ENCODE measurements at places on chromosomes 4 and X.

- DNase-seq = no peak
Observed at GRCh38 chr4:48766131-48766792, 13.8 kb downstream of the FRYL start.

- DNase-seq = no peak
Observed at GRCh38 chrX:117092641-117093040, 629.9 kb upstream of the CT83 start.

- no peak for DNase-seq
Observed at GRCh38 chrX:120426599-120426998, 42.5 kb downstream of the LAMP2 start.

DNA sequence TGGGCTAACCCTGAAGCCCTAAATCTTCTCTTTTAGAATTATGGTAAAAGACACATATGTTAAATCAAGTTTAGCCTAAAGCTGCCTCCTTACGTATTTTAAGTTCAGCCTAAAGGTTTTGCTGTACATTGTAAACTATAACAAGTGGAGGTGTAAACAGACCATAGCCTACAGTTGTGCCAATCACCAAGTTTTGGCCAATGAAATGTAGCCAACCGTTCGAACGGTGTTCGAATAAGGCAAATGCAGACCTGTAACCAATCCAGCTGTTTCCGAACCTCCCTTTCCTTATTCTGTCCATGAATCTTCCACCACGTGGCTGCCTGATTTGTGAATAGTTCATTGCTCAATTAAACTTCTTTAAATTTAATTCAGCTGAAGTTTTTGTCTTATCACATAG, 52.1 kb upstream of the TBC1D9 start:
- no peak for DNase-seq

DNA sequence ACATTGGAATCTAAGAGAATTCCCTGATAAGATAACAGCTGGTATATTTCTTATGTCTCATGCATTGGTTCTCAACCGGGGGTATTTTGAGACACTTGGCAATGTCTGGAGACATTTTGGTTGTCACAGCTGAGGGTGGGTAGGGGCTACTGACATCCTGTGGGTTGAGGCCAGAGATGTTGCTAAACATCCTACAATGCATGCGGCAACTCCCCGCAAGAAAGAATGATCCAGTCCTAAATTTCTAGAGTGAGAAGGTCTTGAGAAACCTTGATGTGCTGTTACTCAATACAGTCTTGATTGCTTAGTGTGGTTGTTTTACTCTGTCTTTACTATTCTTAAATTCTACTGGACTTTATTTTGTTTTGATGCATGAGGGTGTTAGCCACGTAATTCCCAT, 287.2 kb downstream of the FRMPD4 start:
- no peak for DNase-seq

DNA sequence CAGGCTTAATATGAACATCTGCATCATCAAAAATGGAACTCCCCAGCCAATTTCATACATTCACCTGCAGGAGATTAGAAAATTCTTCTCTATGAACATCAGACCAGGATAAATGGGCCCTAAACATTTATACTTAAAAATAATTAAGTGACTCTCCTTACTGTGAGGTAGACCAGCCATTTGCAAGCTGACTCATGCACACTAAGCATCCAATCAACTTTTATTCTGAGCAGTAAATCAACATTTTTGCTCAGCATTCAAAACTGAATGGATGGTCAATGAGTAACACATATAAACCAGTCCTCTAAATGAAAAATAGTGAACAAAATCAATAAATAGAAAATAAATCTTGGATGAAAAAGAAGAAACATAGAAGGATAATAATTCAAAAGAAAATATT, 19.9 kb upstream of the PCDH10 start:
- DNase-seq = no peak

DNA sequence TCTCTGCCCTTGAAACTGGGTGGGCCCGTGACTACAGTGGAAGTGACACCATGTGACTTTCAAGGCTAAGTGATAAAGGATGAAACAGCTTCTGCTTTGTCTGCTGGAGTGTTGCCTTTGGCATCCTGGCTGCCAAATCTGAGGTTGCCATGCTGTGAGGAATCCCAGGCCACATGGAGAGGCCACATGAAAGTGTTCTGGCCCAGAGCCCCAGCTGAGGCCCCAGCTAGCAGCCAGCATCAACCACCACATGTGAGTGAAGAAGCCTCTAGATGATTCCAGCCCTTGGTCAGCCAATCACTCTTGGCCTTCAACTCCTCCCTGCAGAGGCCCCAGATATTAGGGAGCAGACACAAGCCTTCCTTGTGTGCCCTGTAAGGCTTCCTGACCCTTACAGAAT, 94.4 kb upstream of the BCOR start:
- no peak for DNase-seq

DNA sequence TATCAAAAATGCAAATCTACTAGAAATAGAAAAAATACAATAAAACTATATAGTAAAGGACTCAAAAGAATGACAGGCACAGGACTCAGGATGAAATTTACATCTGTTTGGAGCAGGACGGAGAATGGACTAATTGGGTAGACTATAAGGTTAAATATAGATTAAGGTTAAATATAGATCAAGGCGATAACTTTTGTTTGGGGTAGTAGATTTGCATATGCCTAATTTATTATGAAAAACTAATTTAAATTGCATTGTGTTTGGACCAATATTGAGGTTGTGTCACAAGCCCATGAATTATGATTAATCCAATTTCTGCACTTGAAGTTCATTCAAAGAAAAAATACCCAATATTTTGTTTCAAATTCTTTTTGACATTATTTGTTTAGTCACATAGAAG, 31.0 kb downstream of the MTHFD2L start:
- no peak for DNase-seq

- DNase-seq = no peak
Observed at GRCh38 chrX:133947996-133948395, 37.4 kb downstream of the GPC3 start.

DNA sequence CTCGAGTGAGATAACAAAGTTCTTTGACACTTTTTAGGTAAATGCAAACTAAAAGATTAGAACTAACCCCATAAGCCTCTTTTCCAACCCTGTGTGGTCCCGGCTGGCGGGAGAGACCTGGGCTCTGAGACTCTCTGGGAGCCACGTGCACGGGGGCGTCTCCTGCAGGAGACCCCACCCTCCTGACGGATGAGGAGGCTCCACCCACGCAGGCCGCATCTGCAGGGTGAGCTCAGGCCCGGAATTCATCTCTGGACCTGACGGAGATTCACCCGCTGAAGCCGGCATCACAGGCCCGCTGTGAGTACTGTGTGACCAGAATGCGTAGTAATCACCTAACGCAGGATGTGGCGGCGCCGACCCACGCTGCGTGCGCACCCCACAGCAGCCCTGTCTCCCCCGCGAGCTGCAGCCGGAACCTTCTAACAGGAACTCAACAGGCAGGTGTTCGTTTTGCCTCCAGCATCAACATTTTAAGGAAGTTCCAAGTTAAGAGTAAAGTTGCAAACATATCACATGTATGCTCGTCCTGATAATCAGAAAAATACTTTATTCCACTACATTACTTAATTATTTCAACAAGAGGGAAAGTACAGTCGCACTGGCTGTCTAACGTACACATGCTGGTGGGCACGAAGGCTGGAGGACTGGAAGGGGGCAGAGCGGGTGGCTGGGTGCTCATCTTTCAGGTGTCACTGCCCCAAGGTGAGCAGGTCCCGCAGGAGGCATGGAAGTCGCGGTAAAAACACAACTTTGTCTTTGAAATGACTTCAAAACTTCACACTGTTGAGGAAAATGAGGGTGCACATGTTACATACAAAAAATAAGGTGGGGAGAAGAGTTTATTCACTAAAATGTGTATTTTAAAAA, 44.5 kb downstream of the FGFRL1 start:
- DNase-seq = no peak

DNA sequence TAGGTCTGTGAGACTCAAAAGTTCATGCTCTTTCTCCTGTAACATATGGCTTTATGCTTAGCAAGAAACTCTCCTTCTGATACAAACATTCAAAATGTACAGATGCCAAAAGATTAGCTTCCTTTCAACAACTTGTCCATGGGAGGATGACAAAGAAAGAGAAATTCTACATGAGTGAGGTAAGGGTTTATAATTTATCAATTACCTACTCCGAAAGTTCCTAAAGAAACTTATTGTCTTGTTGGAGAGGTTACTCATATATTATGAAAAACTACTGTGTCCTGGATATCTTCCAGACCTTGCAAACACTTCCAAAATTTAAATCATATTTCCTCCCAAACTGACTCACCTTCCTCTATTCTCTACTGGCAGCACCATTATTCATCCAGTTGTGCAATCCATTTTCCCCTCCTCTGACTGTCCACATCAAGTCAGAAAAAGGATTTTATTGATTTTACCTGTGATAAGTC, 65.1 kb downstream of the ENPEP start:
- no peak for DNase-seq

DNA sequence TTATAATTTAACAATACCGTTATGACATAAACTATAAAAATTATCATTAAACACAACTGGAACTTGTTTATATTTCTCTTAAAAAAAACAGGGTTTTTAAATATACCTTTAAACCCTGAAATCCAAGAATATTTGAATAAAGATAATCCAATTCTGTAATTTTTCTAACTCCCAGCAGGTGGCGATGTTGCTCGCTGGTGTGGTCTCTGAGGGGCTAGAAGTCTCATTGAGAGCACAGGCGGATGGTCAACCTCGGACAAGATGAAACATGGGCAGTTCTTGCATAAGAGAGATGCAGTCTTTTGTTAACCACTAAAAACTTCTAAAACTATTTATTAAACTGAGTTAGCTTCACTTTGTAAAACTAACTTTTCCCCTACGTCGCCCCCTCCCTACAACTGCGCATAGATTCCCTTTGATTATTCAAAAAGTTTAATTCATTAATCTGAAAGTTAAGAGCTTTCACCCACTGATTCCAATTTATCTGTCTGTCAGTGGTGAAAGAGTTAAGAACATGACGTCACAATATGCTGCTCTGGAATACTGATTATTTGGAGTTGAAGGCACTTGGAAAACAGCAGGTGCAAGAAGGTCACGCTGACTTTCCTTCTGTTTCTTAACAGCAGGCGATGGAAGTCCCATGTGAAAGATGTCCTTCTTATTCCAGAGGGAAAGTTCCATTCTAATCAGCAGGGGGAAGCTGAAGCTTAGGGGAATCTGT, 29.5 kb downstream of the DMP1 start:
- peak; percentile 11 for DNase-seq

Measured in NCI-H1694 (cell line).